ENCODE measurements at places on chromosomes 16 and 17. TPM values are rescaled to one million over a fixed set of nuclear protein-coding genes. Genes with fewer than 3 reads are reported as not detected.

DNA sequence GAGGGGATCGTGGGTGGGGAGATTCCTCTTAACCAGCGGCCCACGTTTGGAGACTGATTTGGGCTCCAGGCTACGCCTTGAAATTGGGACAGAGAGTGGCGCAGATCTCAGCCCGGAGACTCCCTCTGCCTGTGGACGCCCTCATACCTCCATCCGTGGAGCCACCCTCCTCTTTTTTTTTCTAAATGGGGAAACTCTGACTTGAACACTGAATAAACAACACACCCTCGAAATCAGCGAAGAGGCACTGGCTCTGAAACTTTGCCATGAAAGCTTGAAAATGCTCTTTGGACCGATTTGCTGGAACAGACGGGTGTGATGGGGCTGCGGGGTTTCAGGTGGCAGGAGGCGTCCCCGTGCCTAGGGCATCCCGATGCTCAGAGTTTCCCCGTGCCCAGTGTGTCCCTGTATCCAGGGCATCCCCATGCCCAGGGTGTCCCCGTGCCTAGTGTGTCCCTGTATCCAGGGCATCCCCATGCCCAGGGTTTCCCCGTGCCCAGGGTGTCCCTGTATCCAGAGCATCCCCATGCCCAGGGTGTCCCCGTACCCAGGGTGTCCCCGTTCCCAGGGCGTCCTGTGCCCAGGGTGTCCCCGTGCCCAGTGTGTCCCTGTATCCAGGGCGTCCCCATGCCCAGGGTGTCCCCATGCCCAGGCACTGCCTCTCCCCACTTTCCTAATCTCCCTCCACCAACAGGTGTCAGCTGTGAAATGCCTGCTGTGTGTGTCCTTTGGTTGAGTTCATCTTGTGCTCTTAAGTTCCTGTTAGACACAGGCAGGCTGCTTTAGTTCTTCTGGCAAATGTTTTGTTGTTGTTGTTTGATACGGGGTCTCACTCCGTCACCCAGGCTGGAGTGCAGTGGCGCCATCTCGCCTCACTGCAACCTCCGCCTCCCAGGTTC, 187.0 kb downstream of the SEC14L1 start:
- no peaks in the 10 kb centered on the region for H3K36me3 ChIP-seq
- H3K4me1 ChIP-seq, result peaks cover 8% of the 10 kb centered on the region
- no peak for DNase-seq

- peaks cover 9% of the 10 kb centered on the region for H3K36me3 ChIP-seq
- no peak for DNase-seq
- peaks cover 11% of the 10 kb centered on the region for H3K4me1 ChIP-seq
- H3K27me3 ChIP-seq, result no peaks in the 10 kb centered on the region
These were observed 713 bp downstream of the RHOT2 start for GRCh38 chr16:668519-669171.

GRCh38 chr17:28365487-28365886, 488 bp upstream of the SEBOX start:
- peaks cover 17% of the 10 kb centered on the region for H3K36me3 ChIP-seq
- DNase-seq, result no peak
- no peak overlapping the region for H3K27ac ChIP-seq
- H3K4me1 ChIP-seq, result no peaks in the 10 kb centered on the region

- no peak overlapping the region for H3K4me3 ChIP-seq
- no peaks in the 10 kb centered on the region for H3K36me3 ChIP-seq
- no peak overlapping the region for H3K27ac ChIP-seq
- no peak for DNase-seq
These were observed 2.1 kb upstream of the FBXO47 start for GRCh38 chr17:38969281-38969680.

DNA sequence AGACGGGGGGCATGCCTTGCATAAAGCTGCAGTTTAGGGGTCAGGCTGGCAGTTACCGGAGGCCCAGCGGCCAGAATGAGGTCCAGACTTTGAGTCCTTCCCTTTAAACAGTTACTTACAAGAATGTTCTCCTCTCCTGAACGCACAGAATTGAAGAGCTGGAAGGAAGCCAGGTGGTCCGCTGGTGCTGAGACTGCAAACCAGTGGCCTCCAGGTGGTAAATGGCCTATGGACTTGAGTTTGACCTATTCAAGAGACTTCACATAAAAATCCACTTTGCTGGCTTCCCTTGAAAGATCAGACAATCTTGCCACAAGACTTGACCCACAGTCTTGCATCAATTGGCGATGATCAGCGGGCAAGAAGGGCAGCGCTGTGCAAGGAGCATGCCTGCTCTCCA, 14.7 kb upstream of the SEZ6 start:
- no peaks in the 10 kb centered on the region for H3K36me3 ChIP-seq
- H3K27ac ChIP-seq, result no peak overlapping the region
- H3K4me1 ChIP-seq, result peaks cover 8% of the 10 kb centered on the region
- no peak overlapping the region for H3K4me3 ChIP-seq

GRCh38 chr16:56506941-56507340, 12.9 kb downstream of the BBS2 start:
- H3K27me3 ChIP-seq, result no peaks in the 10 kb centered on the region
- no peak overlapping the region for H3K27ac ChIP-seq
- DNase-seq, result no peak
- peaks cover 16% of the 10 kb centered on the region for H3K36me3 ChIP-seq
- H3K4me3 ChIP-seq, result no peak overlapping the region

DNA sequence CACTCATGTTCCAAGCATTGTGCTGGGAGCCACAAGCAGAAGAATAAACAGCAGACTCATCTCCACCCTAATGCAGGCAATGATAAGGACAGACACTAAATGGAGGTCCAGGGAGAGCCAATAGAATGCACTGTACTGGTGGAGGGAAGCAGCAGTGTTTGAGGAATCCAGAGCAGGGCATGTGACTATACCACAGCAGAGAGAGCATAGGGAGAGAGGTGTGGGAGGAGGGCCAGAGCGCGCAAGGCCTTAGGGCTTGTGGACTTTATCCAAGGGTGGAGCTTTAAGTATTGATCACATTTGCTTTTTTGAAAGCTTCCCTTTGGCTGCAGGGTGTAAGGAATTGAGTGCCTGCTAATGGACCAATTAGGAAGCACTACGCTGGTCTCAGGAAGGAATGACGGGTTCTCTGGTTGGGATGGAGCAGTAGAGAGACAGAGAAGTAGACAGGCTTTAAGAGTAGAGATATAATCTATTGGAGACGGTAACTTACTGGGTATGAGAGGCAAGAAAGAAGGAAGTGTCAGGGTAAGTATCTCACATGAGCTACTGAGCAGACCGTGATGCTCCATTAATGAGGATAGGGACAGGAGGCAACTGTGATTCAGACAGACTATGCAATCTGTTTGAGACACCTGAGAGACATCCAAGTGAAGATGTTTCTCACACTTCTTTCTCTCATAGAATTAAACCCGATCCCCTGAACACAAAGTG, 82.2 kb downstream of the MYO1D start:
- H3K27ac ChIP-seq, result no peak overlapping the region
- peaks cover 3% of the 10 kb centered on the region for H3K27me3 ChIP-seq
- no peak overlapping the region for H3K4me3 ChIP-seq
- H3K4me1 ChIP-seq, result no peaks in the 10 kb centered on the region
- H3K36me3 ChIP-seq, result no peaks in the 10 kb centered on the region
- DNase-seq, result no peak

- H3K4me1 ChIP-seq, result peaks cover 1% of the 10 kb centered on the region
- H3K27ac ChIP-seq, result no peak overlapping the region
These were observed 228.6 kb downstream of the ZFHX3 start for GRCh38 chr16:72819345-72819744.

GRCh38 chr16:675884-676564, 553 bp downstream of the RHBDL1 start:
- H3K27ac ChIP-seq, result no peak overlapping the region
- peaks cover 17% of the 10 kb centered on the region for H3K36me3 ChIP-seq
- no peak for DNase-seq
- H3K4me3 ChIP-seq, result no peak overlapping the region
- peaks cover 11% of the 10 kb centered on the region for H3K4me1 ChIP-seq

The UNC45B gene
- 1.6 TPM for total RNA-seq

The GAS2L2 gene
- 11.5 TPM for total RNA-seq
